Lung (tissue), 17 donors: ENCODE measurements at places on chromosomes 2 and 18. TPM values are rescaled to one million over a fixed set of nuclear protein-coding genes. Genes with fewer than 3 reads are reported as not detected.
A peak's percentile ranks its signal among the peaks of the same experiment; 100 is the strongest.

NHEJ1 gene
- total RNA-seq, result 13.3 TPM

OTOS gene
- not detected for total RNA-seq

EVA1A gene
- total RNA-seq, result 35.8 TPM

IL36A gene
- not detected for total RNA-seq

CD207 gene
- total RNA-seq, result 0.11 TPM

HOXD8 gene
- 1.6 TPM for total RNA-seq

DOCK10 gene
- total RNA-seq, result 28.1 TPM

TMEM178A gene
- total RNA-seq, result 4.0 TPM

TDRD15 gene
- not detected for total RNA-seq

DNA sequence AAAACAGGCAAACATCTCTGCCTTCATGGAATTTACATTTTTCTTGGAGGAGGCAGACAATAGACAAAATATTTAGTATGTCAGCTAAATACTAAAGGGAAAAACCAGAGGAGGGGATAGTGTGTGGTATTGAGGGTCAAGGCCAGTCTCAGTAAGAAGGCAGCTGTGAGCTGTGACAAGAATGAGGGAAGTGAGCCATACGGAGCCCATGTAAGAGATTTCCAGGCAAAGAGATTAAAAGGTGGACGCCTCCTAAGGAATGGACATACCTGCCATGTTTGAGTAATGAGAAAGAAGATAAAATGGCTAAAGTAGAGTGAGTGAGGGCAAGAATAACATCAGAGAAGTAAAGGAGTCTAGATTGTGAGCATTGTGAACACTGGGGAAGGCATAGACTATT, 2.2 kb upstream of the SCN2A start:
- no peak overlapping the region for H3K4me3 ChIP-seq
- H3K27ac ChIP-seq, result no peak overlapping the region
- H3K27me3 ChIP-seq, result no peaks in the 10 kb centered on the region
- no peak for DNase-seq
- no peaks in the 10 kb centered on the region for H3K4me1 ChIP-seq

- no peak overlapping the region for H3K4me3 ChIP-seq
- no peaks in the 10 kb centered on the region for H3K36me3 ChIP-seq
- no peaks in the 10 kb centered on the region for H3K4me1 ChIP-seq
- DNase-seq, result peak; percentile 49
- H3K27me3 ChIP-seq, result no peaks in the 10 kb centered on the region
Observed at GRCh38 chr2:229419158-229419557, 148.1 kb upstream of the PID1 start.

DNA sequence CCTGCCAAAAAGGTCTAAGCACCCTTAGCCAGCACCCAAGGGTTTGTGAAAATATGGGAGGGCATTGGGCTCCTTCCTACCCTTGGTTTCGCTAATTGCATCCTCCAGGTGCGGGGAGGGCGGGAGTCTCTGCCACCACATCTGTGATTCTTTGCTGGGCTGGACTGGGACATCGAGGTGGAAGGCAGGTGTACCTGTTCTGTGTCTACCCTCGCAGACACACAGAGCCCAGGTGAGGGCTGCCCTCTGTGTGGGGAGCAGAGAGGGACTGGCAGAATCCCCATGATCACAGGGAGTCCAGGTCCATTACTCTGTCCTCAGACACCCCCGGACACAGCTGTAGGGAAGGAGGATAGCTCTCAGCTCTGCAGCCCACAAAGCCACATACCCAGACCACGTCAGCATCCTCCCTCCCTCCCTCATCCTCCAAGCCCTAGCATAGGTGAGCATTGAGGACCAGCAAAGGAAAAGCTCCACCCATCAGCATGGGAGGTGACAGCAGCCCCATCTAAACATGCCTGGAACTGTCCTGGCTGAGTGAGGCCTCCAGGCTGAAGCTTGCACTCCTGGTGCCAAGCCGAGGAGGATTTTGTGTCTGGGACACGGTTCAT, 49.8 kb downstream of the PLB1 start:
- no peak for DNase-seq
- H3K36me3 ChIP-seq, result no peaks in the 10 kb centered on the region
- H3K27me3 ChIP-seq, result no peaks in the 10 kb centered on the region
- H3K4me3 ChIP-seq, result no peak overlapping the region

DNA sequence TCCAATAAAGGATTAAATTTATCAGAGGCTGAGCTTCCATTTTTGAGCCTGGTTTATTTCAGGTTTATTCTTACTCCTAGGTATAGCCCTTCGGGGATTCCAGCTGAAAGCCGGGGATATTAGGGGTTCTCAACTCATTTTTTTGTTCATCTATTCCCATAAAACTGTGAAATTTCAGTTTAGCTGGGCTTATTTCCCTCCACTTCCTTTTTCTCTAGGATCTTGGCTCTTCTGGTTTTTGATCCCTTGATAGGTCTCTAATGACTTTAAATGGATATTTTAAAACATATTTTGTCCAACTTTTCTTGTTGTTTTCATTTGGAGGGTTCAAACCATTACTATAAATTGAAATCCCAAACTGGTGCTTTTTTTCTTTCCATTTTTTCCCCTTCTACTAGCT, 23.6 kb upstream of the ZNF512 start:
- no peak overlapping the region for H3K4me3 ChIP-seq
- DNase-seq, result no peak
- no peaks in the 10 kb centered on the region for H3K4me1 ChIP-seq
- H3K27me3 ChIP-seq, result no peaks in the 10 kb centered on the region
- no peak overlapping the region for H3K27ac ChIP-seq
- H3K36me3 ChIP-seq, result no peaks in the 10 kb centered on the region

- no peak overlapping the region for H3K4me3 ChIP-seq
- H3K27me3 ChIP-seq, result no peaks in the 10 kb centered on the region
- H3K36me3 ChIP-seq, result no peaks in the 10 kb centered on the region
- DNase-seq, result peak; percentile 63
- no peaks in the 10 kb centered on the region for H3K4me1 ChIP-seq
Observed at GRCh38 chr2:217150236-217150635, 290.4 kb upstream of the TNP1 start.

DNA sequence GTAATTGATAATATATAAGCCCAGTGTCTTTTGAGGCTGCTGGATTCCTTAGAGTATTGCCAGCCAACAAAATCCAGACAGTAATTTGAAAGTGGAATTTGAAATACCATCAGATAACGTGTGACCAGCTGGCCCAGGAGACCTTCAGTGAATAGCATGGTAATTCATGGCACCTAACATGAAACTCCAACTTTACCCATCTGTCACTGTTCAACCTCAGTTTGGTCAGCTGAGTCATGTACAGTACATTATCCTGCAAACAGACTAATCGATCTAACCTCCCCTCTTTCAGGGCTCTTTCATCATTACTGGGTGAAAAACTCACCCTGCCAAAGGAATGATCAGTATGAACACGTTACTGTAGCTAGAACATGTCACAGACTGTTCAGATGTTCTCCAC, 230.6 kb downstream of the DOK6 start:
- H3K4me3 ChIP-seq, result no peak overlapping the region
- no peak overlapping the region for H3K27ac ChIP-seq
- no peaks in the 10 kb centered on the region for H3K4me1 ChIP-seq
- no peaks in the 10 kb centered on the region for H3K27me3 ChIP-seq
- H3K36me3 ChIP-seq, result no peaks in the 10 kb centered on the region

GRCh38 chr18:24910221-24910620, 441.7 kb downstream of the ZNF521 start:
- no peak overlapping the region for H3K4me3 ChIP-seq
- H3K27me3 ChIP-seq, result no peaks in the 10 kb centered on the region
- H3K36me3 ChIP-seq, result no peaks in the 10 kb centered on the region
- H3K4me1 ChIP-seq, result no peaks in the 10 kb centered on the region
- no peak overlapping the region for H3K27ac ChIP-seq

- H3K36me3 ChIP-seq, result no peaks in the 10 kb centered on the region
- DNase-seq, result no peak
- no peak overlapping the region for H3K27ac ChIP-seq
- no peak overlapping the region for H3K4me3 ChIP-seq
- no peaks in the 10 kb centered on the region for H3K4me1 ChIP-seq
Observed at GRCh38 chr18:27447451-27447881, 262.4 kb upstream of the CHST9 start.

DNA sequence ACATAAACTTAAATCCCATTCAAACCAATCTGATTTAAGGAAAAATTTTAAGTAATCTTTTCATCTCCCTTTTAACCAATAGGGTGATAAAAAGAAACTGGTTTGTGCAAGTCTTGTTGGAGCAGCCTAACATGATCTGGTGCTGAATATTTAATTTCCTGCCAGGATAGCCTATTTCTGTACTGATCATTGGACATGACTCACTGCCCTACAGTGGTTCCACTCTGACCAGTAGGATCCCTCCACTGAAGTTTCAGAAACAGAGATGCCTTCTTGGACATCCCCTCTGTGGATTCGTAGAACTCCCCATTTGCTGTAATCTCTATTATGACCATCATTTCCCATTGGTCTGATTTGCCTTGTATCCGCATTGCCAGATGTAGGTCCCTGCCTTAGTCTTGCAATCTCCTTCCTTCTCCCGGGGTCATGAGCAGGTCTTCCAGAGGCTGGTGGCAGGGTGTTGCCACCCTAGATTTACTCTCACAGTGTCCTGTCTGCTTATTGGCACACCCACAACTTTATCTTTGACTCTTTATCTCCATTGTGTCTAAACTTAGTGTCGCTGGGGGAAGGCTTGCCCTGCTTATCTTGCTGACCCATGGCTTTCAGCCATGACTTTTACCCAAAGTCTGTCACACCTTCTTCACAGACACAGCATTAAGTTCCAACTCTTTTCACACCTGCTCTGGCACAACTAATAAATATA, 12.3 kb upstream of the SETBP1 start:
- H3K4me3 ChIP-seq, result no peak overlapping the region
- no peak for DNase-seq
- no peaks in the 10 kb centered on the region for H3K36me3 ChIP-seq
- H3K27ac ChIP-seq, result no peak overlapping the region
- no peaks in the 10 kb centered on the region for H3K4me1 ChIP-seq
- H3K27me3 ChIP-seq, result no peaks in the 10 kb centered on the region

DNA sequence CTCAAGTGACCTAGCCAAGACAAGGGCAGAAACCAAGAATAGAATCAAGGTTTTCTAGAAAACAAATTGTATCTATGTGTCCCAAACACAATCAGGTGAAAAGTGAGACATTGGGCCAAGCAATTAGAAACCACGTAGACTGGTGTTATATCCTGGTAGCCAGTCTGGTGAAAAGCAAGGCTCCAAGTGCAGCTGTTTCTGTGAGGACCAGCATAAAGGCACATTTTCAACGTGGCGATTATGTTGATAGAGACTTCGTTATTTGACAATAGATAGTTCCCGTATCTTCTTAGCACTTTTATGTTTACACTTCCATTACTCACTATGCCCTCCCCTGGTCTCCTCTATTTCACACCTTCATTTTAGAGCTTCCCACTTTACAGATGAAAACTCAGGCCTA, 103.2 kb upstream of the ZFP36L2 start:
- H3K4me3 ChIP-seq, result no peak overlapping the region
- peaks cover 2% of the 10 kb centered on the region for H3K36me3 ChIP-seq
